ENCODE measurements at places on chromosomes 4 and X.
A peak's percentile ranks its signal among the peaks of the same experiment; 100 is the strongest.

DNA sequence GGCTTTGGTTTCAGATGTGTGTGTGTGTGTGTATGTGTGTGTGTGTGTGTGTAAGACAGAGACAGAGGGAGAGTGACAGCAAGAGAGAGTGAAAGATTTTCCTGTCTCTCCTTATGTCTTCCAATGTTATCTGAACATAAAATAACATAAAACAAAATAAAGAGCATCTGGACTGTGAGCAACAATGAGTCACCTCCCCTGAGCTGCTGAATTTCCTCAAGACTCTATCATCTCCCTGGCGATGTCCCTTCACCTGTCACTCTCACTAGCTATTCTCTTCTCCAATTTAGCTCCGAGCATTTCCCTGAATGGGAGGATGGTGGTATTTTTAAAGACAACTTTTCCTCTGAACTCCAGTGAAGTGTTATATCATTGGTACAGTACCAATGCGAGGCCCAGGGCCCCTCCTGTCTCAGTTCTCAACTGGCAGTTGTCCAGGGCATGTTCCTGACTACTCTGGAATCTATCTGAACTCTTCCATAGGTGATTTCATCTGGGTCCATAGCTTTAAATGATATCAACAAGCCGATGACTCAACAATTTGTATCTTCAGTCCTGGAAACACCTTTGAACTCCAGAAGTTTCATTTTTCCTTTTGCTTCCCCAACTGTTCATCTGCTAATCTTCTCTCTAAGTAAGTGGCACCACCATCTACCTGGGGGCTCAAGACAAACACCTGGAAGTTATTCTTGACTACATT is 195.0 kb upstream of the CLNK start:
- no peak for DNase-seq

DNA sequence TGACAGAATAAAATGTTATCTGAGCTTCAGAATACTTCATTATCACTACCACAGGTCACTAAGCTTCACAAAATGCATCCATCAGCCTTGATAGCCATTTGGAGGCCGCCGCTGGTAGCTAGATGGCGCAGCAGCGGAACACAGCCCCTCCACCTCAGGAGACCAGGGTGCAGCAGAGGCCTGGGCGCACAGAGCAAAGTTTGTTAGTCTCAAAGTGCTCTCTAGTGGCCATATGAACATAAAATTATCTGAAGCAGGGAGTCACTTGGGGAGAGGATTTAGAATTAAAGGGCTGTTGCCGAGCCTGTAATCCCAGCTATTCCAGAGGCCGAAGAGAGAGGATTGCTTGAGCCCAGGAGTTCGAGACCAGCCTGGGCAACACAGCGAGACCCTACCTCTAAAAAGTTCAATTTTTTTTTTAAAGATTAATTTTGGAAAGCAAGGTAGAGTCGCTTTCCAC is 8.1 kb upstream of the DCTD start:
- DNase-seq = peak; percentile 47

- DNase-seq = no peak
Measured at GRCh38 chr4:22739968-22740367, 47.2 kb downstream of the GBA3 start.

DNA sequence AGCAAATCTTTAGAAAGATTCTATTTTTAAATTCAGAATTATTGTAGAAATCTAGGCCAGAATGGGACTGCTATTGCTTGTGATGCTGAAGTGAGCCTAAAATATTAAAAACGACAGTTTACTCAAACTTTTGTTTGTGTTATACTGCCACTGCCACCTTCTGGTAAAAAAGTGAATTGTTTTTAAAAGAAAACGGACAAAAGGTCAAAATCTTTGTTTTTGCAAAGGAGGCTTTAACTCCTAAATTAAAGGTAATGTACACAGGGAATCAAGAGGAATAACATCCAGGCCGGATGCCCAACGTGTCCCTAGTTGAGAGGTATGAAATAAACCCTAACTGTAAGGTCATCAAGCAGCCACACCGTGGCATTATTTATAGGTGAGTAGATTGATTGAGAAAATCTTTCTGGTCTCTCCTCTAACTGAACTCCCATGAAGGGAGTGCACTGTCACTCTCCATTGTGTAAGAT is 338.3 kb upstream of the GALNT7 start:
- no peak for DNase-seq

DNA sequence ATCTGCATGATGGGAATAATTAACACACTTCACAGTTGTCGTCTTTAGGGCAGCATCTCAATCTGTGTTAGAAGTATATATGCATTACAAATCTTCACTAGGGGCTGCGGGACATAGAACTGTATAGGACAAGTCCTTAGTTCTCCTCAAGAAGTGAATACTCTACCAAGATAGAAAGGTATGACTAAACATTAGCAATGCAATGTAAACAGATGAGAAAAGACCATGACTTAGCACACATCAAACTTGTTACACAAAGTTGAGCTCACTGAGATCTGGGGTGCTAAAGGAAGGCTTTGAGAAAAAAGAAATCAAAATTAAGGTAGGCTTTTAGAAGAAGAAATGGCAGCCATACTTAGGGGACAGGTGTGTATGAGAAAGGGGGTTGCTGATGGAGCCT is 182.1 kb upstream of the MAP3K15 start:
- no peak for DNase-seq

DNA sequence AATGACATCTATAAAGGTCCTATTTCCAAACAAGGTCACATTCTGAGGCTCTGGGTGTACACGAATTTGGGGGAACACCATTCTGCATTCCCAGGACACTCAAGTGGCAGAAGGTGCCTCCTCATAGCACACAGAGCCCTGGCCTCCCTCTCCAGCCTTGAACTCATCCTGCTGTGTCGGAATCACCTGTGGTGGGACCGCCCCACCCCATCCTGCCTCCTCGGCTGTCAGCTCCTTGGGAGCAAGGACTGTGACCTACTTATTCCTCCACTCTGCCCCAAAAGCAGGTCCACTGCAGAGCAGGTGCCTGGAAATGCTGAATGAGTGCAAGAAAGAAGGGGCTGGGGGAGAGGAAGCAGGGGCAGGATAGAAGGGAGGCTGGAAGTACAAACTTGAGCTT is 33.5 kb downstream of the HTRA3 start:
- DNase-seq = no peak

DNA sequence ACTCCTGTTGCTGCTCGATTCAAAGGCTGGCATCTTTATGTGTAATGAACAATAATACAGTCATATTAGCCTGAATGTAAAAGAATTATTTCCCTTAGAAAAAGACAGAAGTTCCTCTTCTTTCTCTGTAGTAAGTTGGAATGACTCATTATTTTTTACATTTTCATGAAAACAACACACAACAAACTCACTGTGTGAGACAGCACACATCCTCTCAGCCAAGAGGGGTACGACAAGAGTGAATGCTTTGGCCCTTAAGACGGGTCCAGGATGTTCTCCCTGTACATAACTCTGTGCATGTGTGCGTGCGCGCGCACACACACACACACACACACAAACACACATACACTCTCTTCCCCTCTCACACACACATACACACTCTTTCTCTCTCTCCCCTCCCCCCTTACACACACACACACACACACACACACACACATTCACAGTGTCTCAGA is 72.8 kb downstream of the MANBA start:
- DNase-seq = no peak

DNA sequence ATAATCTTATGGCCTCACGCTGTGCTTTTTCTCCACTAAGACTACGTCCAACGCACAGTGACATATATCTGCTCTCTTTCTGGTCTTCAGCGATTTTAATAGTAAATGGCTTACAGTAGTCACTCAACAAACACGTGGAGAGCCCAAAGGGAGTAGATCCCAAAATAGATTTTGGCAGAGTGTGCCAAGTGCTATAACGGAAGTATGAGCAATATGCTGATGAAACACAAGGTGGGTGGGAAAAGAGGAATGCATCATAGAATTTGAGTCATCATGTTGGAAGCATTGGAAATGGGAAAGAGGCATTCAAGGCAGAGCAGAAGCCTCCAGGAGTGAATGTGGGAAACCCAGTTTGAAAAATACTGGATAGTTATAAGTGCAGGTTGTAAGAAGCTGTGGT is 129.1 kb upstream of the LDB2 start:
- DNase-seq = no peak

DNA sequence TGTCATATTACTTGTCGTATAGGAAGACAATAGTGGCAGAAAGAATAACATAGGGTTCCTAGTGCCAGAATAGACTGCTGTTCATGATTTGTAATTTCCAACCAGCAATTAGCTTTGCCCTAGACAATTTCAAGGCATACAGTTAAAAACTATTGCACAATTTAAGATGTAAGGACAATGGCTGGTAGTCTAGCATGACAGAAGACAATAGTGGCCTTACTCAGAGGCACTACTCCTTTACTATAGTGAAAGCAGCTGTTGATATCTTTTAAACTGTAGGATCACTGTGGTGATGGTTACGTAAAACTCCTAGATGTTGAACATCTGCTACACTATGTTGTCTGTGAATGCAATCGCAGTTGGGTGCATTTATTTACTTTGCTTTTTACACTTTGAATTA is 234.5 kb downstream of the RBMX2 start:
- no peak for DNase-seq

GRCh38 chr4:60400593-60400992 is 799.5 kb upstream of the ADGRL3 start:
- DNase-seq = no peak

GRCh38 chrX:153378607-153379006 is 22.5 kb downstream of the PNMA6E start:
- DNase-seq = no peak

GRCh38 chr4:152687974-152688599 is 8.3 kb upstream of the TMEM154 start:
- DNase-seq = no peak

GRCh38 chrX:139585613-139586012 is 55.1 kb downstream of the F9 start:
- no peak for DNase-seq

- no peak for DNase-seq
Measured at GRCh38 chr4:74400395-74400794, 35.5 kb downstream of the EREG start.

- no peak for DNase-seq
Measured at GRCh38 chrX:8728932-8729535, 2.9 kb downstream of the ANOS1 start.

DNA sequence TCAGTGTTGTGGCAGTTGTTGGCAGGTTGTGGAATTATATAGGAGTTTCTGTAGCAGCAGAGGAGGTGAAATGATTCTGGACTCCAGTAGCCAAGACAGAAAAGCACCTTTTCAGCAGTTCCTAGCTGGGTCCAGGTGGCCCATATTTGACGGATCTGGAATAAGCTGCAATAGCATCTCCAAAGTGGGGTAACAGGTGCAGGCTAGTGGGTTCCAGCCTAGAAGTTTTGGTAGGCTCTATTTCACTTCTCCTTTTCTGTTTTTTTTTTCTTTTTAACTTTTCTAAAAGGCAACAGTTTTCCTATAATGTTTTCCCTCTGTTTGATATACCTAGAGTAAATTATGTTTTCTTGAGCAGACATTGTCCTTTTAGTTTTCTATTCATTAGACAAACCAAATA is 392.5 kb downstream of the C4orf33 start:
- no peak for DNase-seq

DNA sequence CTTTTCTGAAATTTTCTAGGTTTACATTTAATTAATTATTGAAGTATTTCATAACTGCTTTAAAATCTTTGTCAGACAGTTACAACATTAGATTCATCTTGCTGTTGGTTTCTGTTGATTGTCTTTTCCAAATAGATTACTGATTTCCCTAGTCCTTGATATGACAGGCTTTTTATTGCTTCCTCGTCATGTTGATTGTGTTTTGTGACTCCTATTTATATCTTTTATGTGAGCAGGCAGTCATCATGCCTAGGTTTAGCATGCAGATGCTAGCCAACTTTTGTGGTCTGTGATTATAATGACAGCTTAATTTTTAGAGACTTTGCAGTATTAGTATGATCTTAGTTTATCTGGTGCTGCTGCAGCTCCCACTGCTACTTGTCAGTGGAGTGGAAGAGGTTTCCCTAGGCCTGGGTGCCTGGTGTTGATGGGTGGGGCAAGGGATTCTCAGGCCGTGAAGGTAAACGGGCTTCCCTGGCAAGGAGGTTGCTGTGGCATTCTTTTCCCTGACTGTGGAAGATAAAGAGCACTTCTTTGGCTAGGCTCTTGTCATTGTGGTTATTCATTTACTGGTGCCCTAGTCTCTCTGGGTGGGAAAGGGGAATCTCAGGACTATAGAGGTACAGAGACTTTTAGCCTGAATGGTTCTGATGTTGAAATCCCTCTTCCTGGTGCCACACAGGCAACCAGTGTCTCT is 65.7 kb downstream of the SERPINA7 start:
- no peak for DNase-seq

- DNase-seq = no peak
Measured at GRCh38 chr4:142556570-142557238, 289.4 kb downstream of the INPP4B start.

- no peak for DNase-seq
Measured at GRCh38 chrX:44795945-44796450, 47.8 kb upstream of the DUSP21 start.

DNA sequence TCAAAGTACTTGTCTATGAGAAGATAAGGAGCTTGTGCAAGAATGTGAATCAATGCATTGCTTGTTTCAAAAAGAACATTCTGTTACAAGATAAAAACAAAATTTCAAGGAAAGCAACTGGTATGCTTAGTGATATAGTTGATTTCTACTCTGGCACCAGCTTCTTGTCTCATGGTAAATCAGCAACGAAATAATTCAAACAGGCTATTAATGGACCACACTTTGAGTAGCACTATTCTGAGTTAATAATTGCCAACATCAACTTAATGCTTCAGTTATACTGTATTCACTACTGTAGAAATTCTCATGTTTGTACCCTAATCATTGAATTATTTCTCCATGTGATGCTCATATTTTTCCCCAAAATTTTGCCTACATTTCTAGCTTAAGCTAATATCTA is 252.6 kb downstream of the NDST4 start:
- no peak for DNase-seq

DNA sequence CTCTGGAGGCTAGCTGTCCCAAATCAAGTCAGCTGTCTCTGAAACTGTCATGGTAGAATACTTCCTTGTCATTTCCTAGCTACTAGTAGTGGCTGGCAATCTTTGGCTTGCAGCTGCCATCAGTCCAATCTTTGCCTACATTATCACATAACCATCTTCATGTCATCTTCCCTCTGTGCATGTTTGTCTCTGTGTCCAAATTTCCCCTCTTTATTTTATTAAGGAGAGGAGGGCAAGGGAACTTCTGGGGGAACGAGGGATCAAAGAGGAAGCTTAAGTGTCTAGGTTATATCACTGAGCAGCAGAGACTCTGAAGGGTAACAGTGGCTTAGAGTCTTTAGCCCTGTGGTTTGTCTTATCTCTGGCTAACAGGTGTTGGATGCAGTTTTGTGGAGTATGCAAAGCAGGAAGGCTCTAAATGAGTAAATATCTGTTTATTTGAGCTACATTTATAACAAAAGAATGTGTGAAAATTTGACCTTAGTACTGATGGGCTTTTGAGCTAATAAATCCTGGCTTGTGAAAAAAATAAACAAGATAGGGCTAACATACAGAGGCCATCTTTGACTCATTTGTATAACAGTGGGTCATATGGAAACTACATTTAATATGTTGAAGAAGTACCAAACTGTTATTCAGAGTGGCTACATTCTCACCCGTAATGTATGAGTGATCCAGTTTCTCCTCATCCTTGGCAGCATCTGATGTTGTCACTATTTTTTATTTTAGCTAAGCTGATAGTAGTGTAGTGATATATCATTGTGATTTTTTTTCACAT is 49.4 kb upstream of the ENOX2 start:
- DNase-seq = no peak
